ENCODE measurements at places on chromosomes 1 and 21. TPM values are rescaled to one million over a fixed set of nuclear protein-coding genes. Genes with fewer than 3 reads are reported as not detected.

- no peak for DNase-seq
Measured at GRCh38 chr1:59580257-59580656, 234.5 kb upstream of the HOOK1 start.

DNA sequence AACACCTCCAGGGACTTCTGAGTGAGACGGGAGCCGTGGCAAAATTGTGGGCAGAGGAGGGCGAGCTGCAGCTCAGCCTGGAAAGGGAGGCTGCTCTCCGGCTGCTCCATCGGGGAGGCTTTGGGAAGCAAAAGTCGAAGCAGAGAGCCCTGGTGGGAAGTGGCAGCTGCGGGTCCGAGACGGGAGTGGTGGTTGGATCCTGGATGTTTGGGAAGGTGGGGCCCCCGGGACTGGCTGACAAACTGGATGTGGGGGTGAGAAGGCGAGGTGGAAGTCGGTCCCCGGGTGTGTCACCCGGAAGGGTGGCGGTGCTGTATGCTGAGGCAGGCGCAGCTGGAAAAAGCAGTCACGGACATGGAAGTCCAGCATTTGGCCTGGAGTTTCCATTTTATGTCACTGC, 52.1 kb downstream of the KCNAB2 start:
- DNase-seq: no peak

DNA sequence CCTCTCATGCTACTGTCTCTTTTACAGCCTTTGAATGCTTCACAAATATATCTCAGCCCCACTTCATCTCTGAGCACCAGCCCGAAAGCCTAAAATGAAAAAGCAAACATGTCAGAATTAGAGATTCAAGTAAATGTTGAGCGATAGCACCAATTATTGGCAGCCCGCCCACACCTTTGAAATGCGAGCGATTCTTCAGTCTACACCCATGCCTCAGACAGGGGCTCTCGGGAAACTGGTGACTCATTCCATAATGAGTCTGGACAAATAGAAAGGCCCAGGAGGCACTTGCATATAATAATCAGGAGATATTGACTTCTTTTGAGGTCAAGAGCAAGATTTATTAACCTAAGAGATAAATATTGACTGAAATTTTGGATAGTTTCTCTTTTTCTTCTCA, 487.3 kb upstream of the PTBP2 start:
- DNase-seq: no peak

DNA sequence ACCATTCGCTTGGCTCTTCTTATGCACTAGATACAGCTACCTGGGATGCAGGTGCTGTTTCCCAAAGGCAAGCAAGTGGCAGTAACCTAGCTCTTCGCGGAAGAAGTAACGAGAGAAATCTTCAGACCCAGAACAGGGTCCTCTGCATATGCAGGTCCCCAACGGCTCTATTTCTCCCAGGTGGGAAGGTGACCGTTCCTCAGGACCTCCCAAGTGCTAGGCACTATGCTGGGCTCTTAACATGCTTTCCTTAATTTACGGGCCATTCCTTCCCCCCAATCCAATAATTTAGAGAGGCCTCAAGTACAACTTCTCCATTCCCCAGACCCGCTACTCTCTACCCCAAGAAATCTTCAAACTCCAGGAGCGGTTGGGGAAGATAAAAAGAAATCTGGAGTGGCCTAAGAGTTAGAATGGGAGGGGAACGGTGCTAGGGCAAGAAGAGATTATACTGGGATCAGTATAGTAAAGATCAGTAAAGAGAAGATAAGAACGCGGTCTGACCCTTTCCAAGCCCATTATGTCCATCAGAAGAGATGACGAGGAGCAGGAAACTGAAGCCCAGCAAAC, 410 bp downstream of the TXNDC12 start:
- no peak for DNase-seq

GRCh38 chr1:38778051-38778450, 81.5 kb downstream of the RRAGC start:
- no peak for DNase-seq

DNA sequence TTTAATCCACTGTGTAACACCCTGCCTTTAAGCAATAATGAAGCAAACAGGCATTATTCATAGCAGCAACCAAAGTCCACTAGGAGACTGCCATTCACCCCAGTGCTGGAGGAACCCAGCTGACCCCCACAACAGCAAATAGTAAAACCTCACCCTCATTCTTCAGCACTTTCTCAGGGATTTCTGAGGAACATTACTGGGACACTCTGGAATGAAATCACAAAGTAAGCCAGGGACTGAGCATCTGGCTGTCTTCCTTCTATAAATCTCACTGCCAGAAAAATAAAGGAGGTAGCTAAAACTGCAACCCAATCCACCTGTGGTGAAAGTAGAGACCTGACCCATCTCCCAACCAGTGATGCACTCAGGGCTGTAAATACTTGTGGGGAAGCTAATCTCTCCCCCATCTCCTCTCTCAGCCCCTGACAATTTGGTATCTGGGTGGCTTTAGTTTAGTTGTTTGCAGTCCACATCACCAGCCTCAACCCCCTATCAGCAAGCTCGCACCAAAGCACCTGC, 47.1 kb downstream of the COL6A1 start:
- DNase-seq: peak; percentile 56

GRCh38 chr1:107787299-107787698, 177.7 kb downstream of the VAV3 start:
- DNase-seq: no peak

DNA sequence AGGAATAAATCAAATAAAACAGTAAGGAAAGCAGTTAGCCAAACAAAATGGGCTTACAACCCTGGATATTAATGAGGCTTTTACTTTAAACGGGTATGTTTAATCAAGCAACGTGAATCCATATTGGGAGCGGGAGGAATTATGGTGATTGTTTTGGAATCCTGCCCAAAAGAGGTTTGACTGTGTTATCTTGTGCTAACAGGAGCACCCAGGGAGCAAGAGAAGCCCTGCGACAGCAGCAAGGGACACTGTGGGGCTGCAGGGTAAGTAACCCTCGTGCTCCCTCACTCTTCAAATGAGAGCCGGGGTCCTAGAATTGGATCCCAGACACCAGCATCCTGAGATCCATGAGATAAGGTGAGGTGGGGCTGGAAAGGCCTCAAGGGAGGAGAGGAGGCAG, 72.6 kb upstream of the PGBD5 start:
- no peak for DNase-seq

GRCh38 chr1:225735252-225736149, 42.1 kb upstream of the SRP9 start:
- DNase-seq: peak; percentile 81

DNA sequence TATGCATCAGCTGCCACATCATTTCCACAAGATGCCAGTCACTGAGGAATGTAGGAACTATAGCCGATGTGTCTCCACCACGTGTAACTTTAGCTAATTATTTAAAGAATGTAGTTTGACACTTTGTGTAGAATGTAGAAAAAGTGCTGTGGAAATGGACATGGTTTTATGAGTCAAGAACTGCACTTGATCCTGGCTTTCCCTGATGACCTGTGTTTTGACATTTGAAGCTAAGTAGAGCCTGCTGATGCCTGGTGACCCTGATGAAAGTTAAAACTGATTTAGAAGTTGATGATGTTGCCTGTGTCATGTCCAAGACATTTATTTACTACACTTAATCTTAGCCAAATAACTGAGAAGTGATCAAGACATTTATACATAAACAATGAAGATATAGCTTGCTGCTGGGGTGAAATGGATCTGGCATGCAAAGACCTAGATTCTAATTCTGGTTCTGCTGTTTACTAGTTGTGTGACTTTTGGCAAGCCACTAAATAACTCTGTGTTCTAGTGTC, 4.4 kb upstream of the OSBPL9 start:
- no peak for DNase-seq

DNA sequence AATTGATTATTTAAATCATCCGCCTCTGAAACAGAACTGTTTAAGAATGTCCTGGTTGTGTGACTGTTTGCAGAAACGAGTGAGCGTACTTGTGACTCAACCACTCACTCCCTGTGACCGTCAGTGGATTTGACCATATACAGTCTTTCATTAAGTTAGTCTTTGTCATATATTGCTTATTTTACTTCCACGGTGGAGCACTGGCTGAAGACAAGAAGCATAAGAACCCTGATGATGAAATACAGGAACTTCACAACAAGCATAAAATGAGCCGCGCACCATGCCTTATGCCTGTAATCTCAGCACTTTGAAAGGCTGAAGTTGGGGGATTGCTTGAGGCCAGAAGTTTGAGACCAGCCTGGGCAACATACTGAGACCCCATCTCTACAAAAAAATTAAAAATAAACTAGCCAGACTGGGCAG, 194.0 kb downstream of the TOMM20 start:
- DNase-seq: peak; percentile 86

GRCh38 chr1:8202182-8202905, 115.6 kb upstream of the SLC45A1 start:
- DNase-seq: peak; percentile 70

The STK40 gene
- polyA plus RNA-seq: 26.4 TPM

The ELAPOR1 gene
- 0.88 TPM for polyA plus RNA-seq

The GBP6 gene
- not detected for polyA plus RNA-seq

The FAM72D gene
- 0.68 TPM for polyA plus RNA-seq

The S100A2 gene
- polyA plus RNA-seq: 5.2 TPM

The AKT3 gene
- polyA plus RNA-seq: 25.9 TPM

The FMO5 gene
- polyA plus RNA-seq: 1.2 TPM

Measured in AG04450 (cell line).